Stimulated activated CD8-positive, alpha-beta memory T cell treated with anti-CD3 and anti-CD28 coated beads, Interleukin-4, amount 100 ng/mL, for 24 hours (primary cell): ENCODE measurements at places on chromosomes 7 and 10.

GRCh38 chr10:31977440-31978155, 49.0 kb upstream of the ARHGAP12 start:
- no peak for DNase-seq

GRCh38 chr7:135743907-135744731, 4.5 kb downstream of the FAM180A start:
- no peak for DNase-seq

DNA sequence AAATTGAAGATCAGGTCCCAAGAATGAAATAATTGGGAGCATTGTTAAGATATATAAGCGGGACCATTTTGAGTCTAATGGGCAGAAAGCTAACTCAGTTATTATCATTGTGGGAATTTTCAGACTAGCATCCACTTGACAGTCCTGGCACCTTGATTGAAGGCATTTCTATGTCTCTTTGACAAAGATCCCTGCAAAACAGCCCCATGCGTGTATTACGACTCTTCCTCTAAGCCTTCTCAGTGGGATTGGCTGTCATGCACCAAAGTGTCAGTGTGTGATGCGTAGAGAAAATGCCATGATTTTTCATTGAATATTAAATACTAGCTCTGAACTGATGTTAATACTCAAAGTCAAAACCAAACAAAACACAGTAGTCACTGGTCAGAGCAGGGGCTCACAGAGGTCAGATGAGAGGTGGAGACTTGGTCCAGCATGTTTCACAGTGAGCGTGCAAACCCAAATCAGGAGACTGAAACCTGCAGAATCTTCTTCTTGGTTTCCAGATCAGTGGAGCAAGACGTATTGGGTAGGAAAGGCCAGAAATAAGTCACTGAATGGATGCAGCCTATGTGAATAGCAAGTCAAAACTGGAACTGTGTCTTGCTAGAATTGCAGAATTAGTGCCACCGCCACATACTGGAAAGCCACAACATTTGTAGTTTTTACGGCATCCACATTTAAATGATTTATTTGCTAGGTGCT, 303.6 kb upstream of the AKR1E2 start:
- DNase-seq, result no peak

DNA sequence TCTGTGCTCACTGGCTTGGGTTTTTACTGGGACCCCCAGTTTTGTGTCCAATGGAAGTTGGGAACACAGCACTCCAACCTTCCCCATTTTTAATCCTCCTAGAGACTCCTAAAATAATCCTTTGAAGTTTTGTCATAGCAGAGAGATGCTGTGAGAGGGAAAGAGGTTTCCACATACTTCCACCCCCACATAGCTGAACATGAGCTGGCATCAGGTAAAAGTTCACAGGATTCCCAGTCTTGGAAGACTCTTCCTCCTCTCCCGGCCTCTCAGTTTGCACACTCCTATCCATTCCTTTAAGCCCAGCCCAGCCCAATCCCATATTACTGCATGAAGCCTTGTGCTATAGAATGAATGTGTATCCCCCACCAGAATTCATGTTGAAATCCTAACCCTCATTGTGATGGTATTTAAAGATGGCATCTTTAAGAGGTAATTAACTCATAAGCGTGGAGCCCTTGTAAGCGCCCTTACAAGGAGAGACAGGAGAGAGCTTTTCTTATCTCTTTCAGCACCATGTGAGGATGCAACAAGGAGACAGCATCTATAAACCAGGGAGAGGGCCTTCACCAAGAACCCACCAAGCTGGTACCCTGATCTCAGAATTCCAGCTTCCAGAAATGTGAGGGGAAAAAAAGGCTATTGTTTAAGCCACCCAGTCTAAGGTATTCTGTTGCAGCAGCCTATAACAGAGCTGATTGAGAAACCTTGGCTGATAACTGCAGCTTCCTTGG, 22.4 kb downstream of the GRM8 start:
- DNase-seq, result no peak

GRCh38 chr10:63320683-63321082, 145.1 kb downstream of the JMJD1C start:
- no peak for DNase-seq

DNA sequence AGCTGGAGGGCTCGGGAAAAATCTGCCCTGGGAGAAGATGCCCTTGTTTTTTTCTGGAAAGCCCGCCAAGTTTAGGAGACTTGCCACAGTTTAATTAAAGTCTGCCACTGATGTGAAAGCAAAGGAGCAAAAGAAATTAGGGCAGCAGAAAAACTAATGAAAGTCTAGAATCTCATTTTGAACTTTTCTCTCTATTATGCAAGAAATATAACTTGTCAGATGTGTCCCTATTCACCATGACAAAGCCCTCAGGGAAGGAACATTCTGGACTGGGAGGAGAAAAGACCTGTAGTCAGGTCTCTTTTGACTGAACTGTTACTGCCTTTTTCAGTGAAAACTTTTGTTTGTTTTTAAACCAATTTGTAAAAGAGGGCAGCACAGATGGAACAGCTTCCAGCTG, 715.5 kb downstream of the SORCS3 start:
- no peak for DNase-seq

DNA sequence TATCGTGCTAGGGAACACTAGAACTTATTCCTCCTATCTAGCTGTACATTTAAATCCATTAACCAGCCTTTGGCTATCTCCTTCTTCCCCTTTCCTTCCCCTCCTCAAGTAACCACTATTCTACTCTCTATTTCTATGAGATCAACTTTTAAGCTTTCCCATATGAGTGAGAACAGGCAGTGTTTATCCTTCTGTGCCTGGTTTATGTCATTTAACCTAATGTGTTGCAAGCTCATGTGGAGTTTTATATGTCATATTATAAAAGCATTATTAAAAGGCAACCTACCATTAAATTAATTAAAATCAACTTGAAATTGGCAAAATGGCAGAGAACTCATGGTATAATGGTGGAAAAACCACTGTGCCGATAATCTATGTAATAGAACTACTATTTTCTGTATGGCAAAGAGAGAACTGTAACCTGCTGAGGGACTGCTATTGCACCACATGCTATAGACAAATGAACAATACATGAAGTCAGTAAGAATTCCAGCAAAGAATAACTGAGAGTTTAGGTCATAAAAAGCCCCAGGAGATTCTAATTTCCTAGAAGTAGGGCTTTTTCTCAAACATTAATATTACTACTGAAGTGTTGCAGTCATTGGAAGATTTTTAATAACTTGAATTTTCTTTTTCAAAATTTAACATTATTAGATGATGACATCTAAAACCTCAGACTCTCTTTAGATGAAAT, 81.8 kb downstream of the LRRN3 start:
- DNase-seq, result no peak

DNA sequence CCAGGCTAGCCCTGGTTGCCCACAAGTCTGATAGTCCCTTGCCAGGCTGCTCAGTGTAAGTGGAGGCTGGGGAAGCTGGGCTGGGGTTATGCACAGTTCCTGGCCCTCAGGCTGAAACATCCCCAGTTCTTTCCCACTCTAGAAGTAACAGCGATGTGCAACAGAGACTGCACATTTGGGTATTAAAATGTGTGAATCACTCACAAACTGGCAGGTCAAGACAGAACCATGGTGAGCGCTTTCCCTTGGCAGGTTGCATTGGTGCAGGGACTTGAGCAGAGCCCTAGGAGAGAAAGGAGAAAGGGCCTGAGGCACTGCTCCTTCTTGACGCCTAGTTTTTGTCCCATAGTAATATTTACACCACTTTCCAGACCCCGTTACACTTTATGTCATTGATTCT, 56.1 kb upstream of the SLC35B4 start:
- no peak for DNase-seq

- DNase-seq, result no peak
Observed at GRCh38 chr10:72085864-72086465, 2.4 kb downstream of the SPOCK2 start.

- no peak for DNase-seq
Observed at GRCh38 chr10:28481968-28482367, 51.0 kb upstream of the WAC start.

GRCh38 chr10:21060626-21061025, 163.5 kb upstream of the NEBL start:
- DNase-seq, result no peak

GRCh38 chr7:97555857-97556421, 175.9 kb upstream of the TAC1 start:
- DNase-seq, result no peak

DNA sequence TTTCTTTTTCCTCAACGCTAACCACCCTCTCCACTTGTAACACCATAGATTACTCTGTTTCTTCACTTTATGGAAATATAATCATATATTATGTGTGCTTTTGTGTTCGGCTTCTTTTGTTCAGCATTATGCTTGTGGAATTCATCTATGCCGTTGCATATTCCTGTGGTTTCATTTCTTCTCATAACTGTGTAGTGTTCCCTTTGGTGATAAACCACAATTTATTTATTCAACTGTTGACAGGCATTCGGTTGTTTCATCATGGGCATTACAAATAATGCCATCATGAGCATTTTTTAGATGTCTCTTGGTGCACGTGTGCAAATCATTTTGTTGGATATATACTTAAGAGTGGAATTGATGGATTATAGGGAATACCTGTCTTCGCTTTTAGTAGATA, 12.1 kb downstream of the AVL9 start:
- DNase-seq, result no peak

DNA sequence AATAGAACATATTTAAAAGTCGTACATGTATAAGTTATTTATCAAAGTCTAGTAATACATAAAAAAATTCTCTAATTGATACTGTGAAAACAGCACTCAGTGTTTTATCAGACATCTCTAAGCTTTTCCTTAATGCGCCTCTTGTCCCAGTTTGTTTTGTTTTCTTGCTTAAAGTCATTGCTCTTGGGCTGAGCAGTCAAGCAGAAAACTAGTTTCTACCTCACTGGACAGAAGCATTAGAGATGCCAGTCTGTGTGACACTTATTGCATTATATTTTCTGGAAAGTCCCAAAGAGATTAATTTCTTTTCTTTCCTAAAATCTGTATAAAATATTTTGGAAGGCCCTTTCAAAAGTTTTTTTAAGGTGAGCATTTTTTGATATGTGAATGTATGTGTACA, 236.2 kb downstream of the PCLO start:
- DNase-seq, result no peak

- no peak for DNase-seq
Observed at GRCh38 chr7:15104411-15105092, 202.0 kb upstream of the DGKB start.

GRCh38 chr10:132938472-132939339, 3.7 kb downstream of the CFAP46 start:
- no peak for DNase-seq

GRCh38 chr7:37205451-37205850, 243.2 kb downstream of the ELMO1 start:
- DNase-seq, result no peak

- no peak for DNase-seq
Observed at GRCh38 chr10:69123306-69123746, 652 bp upstream of the VPS26A start.

- DNase-seq, result no peak
Observed at GRCh38 chr7:77246026-77246640, 46.5 kb upstream of the FGL2 start.

- DNase-seq, result no peak
Observed at GRCh38 chr10:810351-810846, 120.9 kb upstream of the DIP2C start.
